ENCODE measurements at places on chromosomes 5 and 9.

- no peak for DNase-seq
These were observed 501 bp downstream of the ENHO start for GRCh38 chr9:34522091-34522887.

- DNase-seq: no peak
These were observed 339.8 kb downstream of the AGTPBP1 start for GRCh38 chr9:85401998-85402397.

GRCh38 chr9:99176527-99177013 is 45.2 kb downstream of the ALG2 start:
- no peak for DNase-seq

- DNase-seq: no peak
These were observed 13.2 kb downstream of the ZCCHC9 start for GRCh38 chr5:81314581-81314980.

- DNase-seq: no peak
These were observed 243.2 kb downstream of the CDK5RAP2 start for GRCh38 chr9:120336753-120337090.

- DNase-seq: no peak
These were observed 164.6 kb downstream of the CCDC171 start for GRCh38 chr9:15717290-15717967.

GRCh38 chr5:40503439-40503838 is 176.3 kb upstream of the PTGER4 start:
- no peak for DNase-seq
